ENCODE measurements at places on chromosomes 1 and 21. TPM values are rescaled to one million over a fixed set of nuclear protein-coding genes. Genes with fewer than 3 reads are reported as not detected.

DNMT3L gene
- not detected for total RNA-seq

EVI5 gene
- total RNA-seq, result 26.3 TPM

TNFRSF9 gene
- total RNA-seq, result not detected

GRCh38 chr1:228373681-228374571 is 32.7 kb downstream of the TRIM11 start:
- peak; percentile 81 for DNase-seq

DNA sequence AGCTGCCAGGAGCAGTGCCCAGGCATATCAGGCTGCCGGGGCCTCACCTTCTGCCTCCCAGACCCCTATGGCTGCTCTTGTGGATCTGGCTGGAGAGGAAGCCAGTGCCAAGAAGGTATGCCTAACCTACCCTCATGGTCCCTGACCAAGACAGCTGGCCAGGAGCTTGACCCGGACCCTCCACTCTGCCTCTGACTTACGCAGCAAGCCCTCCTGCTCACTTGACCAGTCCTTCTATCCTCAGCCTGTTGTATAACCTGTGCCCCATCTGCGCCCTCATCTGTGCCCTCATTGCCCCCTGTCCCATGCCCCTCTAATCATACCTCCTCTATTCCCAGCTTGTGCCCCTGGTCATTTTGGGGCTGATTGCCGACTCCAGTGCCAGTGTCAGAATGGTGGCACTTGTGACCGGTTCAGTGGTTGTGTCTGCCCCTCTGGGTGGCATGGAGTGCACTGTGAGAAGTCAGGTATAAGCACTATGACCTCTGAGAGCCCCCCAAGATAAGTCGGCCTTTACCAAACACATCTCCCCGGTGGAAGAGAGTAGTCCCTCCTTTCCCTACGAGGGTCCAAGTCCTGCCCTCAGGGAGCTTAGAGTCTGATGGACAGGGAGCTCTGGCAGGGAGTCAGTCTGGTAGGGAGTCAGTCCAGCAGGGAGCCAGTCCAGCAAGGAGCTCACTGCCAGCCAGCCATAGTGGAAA is 6.8 kb downstream of the TIE1 start:
- DNase-seq, result no peak

GRCh38 chr1:203797948-203798655 is 2.7 kb downstream of the ZBED6 start:
- no peak for DNase-seq

- DNase-seq, result no peak
These were observed 9.1 kb downstream of the TTC22 start for GRCh38 chr1:54791880-54792522.

DNA sequence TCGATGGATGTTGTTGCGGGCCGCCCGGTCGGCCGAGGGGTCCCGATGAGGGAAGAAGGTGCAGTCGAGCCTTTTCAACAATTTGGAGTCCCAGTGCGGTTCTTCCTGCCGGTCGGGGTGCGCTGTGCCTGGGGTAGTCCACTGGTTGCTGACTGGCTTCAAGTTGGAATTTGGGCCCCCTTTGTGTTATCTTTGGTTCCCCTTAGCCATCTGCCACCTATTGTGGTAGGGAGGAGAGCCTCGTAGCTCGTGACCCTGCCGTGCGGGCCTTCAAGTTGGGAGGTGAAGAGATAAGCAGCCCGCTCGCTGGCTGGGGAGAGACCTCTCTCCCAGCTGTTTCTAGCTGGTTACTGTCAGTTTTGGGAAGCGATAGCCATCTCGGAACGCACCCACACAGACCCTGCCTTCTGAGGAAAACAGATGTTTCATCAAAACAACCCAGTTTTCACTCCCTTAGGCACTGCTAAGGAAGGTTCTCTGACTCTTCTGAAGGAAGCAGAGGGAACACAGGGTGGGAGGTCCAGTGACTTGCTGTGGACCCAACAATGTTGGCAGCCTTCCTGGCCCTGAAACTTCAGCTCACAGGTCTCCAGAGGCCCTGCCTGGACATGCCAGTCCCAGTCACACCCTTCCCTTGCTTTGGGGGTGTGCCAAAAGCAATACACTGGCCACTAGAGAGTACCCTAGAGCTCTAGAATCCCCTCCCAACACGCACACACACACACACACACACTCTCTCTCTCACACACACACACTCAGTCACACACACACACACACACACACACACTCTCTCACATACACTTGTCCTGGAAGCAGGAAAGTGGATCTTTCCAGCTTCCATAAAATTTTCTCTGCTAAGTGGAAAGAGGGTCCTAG is 1.0 kb downstream of the BTG2 start:
- DNase-seq, result peak; percentile 93

Data from lower leg skin (tissue), 4 donors.